B cell (primary cell): ENCODE measurements at places on chromosomes 16 and 17.

DNA sequence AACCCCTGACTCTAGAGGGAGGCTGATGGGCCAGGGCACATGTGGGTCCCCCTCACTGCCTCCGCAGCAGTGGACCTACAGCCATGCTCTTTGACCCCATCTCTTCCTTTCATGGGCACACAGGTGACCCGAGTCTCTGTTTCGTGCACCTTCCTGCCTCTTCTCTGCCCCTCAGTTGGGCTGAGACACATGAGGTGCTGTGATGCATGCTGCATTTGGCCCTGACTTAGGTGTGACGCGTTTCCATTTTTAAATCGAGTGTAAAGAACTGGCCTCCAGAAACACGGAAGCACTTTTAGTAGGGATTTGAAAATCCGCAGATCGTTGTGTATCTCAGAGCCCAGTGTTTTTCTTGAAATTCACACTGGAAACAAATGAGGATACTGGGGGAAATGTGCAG is 24.6 kb downstream of the C16orf90 start:
- no peak for DNase-seq

- no peak for DNase-seq
These were observed 2.6 kb downstream of the CPD start for GRCh38 chr17:30381340-30381659.

- peak; percentile 26 for DNase-seq
These were observed 53.5 kb downstream of the STX8 start for GRCh38 chr17:9522074-9522473.

GRCh38 chr17:67392111-67392510 is 15.0 kb downstream of the PITPNC1 start:
- DNase-seq: no peak

DNA sequence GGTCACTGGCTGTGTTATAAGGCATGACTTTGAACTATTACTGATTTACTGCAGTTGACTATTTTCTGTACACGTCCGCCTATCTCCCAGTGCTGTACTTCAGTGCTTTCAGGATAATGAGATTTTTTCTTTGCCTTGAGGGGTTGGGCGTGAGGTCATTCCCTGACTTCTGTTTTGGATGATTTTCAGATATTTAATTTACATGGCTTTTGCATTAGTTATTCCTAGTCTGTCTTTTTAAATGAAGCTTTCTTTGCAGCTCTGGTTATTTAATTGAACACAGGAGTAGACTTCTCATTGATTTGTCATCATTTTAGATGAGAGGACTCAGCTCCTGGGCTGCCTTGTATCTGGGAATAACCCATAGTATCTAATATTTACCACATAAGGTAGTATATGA is 23.7 kb downstream of the WIPF2 start:
- no peak for DNase-seq

- no peak for DNase-seq
These were observed 3.6 kb downstream of the USP31 start for GRCh38 chr16:23145608-23146007.

DNA sequence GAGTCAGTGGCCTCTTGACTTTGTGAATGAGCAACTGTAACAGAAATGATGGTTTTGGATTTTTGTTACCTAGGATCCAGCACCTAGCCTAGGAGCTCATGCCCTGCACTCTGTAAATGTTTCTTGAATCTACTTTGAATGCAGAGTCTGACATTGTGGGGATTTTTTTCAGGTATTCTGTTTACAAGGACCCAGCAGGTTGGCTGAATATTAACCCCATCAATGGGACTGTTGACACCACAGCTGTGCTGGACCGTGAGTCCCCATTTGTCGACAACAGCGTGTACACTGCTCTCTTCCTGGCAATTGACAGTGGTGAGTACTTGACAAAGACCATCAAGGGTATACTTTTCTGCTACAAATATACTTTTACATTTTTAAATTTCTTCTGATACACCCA is 59.8 kb upstream of the HSBP1 start:
- no peak for DNase-seq

DNA sequence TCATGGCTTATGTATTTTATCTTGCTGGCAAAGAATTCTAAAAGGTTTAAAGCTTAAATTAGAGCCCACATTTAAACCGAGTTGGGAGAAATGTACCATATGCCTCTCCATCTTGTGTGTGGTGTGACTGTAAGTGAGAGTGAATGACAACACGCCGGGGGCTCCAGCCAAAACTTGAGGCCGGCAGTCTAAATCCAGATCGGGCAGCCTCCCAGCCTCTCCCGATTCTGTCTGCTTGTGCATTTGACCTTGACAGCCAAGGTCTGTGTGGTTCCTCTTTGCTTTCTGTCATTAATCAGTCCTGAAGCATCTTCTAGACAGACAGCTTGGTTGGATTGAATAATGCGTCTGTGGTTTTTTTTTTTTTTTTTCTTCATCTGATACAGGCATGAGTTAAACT is 1093.2 kb upstream of the EEF2KMT start:
- no peak for DNase-seq

GRCh38 chr17:16989953-16990860 is 18.3 kb upstream of the TNFRSF13B start:
- DNase-seq: peak; percentile 34

- DNase-seq: no peak
These were observed 76.2 kb upstream of the KSR1 start for GRCh38 chr17:27379888-27380533.

DNA sequence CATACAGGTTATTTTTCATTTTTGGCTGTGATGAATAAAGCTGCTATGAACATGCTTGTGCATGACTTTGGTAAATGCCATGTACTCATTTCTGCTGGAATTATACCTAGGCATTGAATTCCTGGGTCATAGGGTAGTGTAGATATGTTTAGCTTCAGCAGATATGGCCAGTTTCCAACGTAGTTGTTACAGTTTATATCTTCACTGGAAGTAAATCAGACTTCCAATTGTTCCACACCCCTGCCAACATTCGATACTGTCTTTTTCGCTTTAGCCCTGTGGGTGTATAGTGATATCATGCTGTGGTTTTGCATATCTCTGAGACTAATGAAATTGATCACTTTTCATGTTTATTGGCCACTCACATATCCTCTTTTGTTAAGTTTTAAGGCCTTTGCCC is 50.4 kb downstream of the ARHGAP27 start:
- no peak for DNase-seq

- DNase-seq: peak; percentile 50
These were observed 165.8 kb downstream of the CHD9 start for GRCh38 chr16:53220585-53220984.

- no peak for DNase-seq
These were observed 26.0 kb downstream of the MSI2 start for GRCh38 chr17:57282296-57282695.

DNA sequence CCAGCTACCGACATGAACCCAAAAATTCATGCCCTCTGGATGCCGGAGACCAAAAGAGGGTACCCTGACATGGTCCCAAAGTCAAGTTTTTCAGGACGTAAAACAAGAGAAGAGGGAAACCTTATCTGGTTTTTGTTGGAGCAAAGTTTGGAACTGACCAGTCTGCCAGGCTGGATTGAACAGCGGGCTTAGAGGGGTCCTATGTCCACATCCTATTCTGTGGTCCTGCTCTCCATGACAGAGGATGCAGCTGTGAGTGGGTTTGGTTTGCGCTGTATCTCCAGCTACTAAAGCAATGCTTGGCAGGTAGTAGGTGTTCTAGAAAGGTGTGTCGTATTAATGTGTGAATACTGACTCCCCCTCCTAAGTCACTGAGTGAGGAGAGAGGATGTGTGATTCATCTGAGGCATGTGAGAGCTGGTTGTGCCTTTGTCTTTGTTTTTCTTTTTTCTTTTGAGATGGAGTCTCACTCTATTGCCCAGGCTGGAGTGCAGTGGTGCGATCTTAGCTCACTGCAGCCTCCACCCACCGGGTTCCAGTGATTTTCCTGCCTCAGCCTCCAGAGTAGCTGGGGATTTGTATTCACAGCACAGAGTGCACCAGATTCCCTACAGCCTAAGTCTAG is 31.0 kb downstream of the PMM2 start:
- no peak for DNase-seq

DNA sequence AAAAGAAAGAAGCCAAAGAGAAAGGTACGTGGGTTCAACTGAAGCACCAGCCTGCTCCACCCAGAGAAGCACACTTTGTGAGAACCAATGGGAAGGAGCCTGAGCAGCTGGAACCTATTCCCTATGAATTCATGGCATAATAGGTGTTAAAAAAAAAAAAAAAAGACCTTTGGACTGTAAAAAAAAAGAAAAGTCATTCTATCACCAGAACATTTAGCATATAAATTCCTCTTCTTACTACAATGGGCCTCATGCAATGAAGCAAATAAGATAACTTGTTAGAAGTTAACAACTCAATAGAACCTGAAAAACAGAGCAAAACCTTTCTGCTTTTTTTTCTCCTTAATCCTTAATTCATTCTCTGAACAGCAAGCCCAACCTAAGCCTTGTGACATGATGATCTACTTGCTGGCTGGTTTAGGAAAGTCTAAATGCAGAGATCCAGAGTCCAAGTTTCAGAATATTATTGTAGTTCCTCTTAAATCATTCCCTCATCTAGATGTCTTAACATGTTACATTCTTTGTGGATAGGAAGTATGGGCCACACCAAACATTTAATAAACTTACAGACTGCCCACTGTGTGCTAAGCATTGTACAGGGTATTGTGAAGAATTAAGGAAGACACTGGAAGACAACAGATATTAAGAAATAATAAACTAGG is 45.4 kb downstream of the BRCA1 start:
- DNase-seq: no peak

DNA sequence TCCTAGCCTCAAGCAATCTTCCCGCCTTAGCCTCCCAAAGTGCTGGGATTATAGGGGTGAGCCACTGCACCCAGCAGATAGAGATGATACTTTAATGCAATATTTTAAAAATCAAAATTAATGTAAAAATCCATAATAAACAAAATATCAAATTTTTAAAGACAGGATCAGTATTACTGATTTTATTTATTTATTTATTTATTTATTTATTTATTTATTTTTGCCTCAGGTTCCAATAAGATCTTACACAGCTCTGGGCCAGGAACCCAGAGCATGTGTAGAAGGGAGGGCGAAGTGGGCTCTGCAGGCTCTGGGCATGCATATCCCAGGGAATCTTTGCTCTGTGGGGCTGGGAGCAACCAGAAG is 41.6 kb downstream of the FZD2 start:
- no peak for DNase-seq

GRCh38 chr17:17494499-17494869 is 1.7 kb downstream of the RASD1 start:
- peak; percentile 27 for DNase-seq

DNA sequence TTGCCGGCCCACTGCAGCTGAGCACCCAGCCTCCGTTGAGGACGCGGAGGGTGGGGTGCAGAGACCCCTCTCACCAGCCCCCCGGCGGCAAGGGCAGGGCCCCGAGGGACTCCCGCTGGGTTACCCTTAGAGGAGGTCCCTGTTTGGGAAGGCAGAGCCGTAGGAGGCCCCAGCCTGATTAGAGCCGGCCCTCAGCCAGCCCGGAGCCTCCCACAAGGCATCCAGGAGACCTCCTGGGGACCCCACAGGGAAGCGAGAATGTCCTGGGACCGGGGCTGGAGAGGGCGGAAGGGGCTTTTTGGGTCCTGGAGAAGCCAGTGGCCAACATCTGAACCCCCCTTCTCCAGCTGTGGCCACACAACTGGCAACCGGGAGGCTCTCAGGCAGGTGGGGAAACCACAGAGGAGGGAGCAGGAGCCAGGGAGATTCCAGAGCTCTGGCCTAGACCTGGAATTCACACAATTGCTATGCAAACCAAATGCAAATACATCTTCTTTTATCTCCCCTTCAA is 21.7 kb upstream of the SP6 start:
- DNase-seq: no peak

GRCh38 chr17:51508048-51508447 is 247.7 kb downstream of the UTP18 start:
- DNase-seq: no peak

GRCh38 chr16:3695610-3696369 is 21.5 kb downstream of the TRAP1 start:
- no peak for DNase-seq

- no peak for DNase-seq
These were observed 28.2 kb downstream of the GSE1 start for GRCh38 chr16:85641305-85641704.

GRCh38 chr17:2935632-2936031 is 127.8 kb downstream of the OR1D5 start:
- DNase-seq: no peak

- DNase-seq: no peak
These were observed 25.4 kb downstream of the CRHR1 start for GRCh38 chr17:45809499-45809898.

GRCh38 chr17:60423865-60424264 is 1.6 kb downstream of the CHCT1 start:
- DNase-seq: no peak

DNA sequence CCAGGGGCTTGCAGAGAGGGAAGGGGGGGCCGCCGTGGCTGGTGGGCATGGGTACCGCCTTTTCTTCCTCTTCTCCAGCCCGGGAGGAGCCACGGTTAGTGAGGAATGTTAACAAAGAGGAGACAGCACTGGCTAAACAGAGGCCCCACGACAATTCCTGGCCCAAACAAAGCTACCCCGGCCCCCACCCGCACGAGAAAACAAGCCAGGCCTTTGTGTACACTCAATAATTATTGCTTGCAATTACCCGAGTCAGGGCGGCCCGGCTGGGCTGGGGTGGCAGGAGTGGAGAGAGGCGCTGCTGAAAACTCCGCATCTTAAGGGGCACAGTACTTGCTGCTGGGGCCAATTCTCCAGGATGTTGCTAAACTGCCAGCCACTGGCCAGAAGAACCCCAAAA is 56.4 kb downstream of the IRX5 start:
- DNase-seq: no peak

GRCh38 chr17:62307196-62307595 is 73.2 kb upstream of the EFCAB3 start:
- no peak for DNase-seq

GRCh38 chr17:79212149-79213087 is 137.8 kb downstream of the ENGASE start:
- DNase-seq: no peak

GRCh38 chr16:48292452-48292851 is 45.1 kb upstream of the ABCC11 start:
- DNase-seq: no peak

GRCh38 chr17:45719335-45720071 is 64.6 kb upstream of the CRHR1 start:
- no peak for DNase-seq

DNA sequence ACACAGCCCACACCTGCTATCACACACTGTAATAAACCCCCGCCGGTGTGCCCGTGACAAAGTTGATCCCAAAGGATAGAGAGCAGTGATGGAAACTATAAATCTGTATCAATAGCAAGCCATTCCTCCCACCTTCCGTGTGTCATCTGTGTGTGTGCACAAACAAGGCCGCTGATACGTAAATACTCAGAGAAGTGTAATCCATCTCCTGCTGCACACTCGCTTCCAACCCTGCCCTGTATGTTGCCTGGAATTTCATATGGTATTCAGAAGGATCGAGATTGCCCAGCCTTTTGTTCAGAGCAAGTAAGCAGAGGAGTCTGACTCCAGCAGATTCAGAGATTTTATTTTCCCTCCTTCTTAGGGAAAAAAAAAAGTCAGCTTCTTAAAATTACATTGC is 581.1 kb upstream of the ZFHX3 start:
- no peak for DNase-seq

- no peak for DNase-seq
These were observed 105.9 kb downstream of the ABCC12 start for GRCh38 chr16:48049847-48050246.

GRCh38 chr16:25014500-25015147 is 545 bp downstream of the ARHGAP17 start:
- no peak for DNase-seq
